ENCODE measurements at places on chromosomes 1 and 21.

GRCh38 chr1:10617318-10617717 lies 142.6 kb downstream of the PEX14 start:
- DNase-seq = no peak

DNA sequence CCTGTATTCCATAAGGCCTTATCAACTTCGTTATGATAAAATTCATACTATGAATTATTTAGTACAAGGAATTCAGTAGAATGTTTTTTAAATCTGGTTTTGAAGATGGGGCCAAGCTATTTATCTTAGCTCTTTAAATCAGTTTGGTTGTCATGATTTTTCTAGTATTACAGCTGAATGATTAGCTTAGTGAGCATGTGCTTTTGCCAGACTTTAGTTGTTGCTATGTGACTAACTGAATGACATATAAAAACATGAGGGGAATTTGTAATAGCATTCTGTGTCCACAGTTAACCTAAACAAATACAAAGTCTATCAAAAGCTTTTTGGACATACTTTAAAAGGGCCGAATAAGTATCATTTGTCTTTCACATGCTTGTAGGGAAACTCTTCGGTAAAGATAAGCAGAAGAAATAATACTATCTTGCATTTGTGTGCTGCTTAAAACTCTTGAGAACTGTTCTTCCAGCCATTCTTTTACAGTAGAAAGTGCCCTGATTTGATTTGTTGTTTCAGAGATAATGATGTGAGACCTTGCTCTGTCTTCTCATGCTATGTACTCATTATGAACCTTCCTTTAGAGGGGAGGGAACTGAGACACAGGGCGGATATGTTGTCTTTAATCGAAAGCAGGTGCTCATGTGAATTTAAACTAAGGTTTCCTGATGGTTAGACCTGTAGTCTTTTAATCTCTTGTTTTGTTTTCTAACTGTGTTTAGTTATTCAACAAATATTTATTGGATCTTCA lies 18.8 kb downstream of the NEK7 start:
- no peak for DNase-seq

GRCh38 chr1:9018333-9018732 lies 7.9 kb downstream of the SLC2A7 start:
- DNase-seq = no peak

GRCh38 chr1:5688081-5689077 lies 303.8 kb downstream of the NPHP4 start:
- DNase-seq = no peak

- no peak for DNase-seq
Measured at GRCh38 chr1:232657426-232658005, 27.6 kb upstream of the SIPA1L2 start.

DNA sequence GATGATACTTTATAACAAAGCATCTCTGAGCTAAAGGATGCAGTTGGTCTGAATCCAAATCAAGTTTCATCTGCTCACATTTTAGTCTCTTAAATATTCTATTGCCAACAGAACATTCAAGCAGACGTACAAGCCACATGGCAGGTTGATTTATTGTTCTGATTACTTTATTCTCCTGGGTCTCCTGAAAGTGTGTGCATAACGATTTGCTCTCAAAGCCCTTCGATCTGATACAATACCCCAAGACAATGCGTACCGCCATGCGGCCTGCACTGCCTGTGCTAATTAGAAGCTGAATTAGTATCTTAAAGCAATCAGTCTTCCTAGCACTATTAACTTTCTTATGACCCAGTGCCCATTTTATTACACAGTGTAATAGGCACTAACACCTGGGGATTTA lies 56.9 kb downstream of the FHAD1 start:
- DNase-seq = no peak

DNA sequence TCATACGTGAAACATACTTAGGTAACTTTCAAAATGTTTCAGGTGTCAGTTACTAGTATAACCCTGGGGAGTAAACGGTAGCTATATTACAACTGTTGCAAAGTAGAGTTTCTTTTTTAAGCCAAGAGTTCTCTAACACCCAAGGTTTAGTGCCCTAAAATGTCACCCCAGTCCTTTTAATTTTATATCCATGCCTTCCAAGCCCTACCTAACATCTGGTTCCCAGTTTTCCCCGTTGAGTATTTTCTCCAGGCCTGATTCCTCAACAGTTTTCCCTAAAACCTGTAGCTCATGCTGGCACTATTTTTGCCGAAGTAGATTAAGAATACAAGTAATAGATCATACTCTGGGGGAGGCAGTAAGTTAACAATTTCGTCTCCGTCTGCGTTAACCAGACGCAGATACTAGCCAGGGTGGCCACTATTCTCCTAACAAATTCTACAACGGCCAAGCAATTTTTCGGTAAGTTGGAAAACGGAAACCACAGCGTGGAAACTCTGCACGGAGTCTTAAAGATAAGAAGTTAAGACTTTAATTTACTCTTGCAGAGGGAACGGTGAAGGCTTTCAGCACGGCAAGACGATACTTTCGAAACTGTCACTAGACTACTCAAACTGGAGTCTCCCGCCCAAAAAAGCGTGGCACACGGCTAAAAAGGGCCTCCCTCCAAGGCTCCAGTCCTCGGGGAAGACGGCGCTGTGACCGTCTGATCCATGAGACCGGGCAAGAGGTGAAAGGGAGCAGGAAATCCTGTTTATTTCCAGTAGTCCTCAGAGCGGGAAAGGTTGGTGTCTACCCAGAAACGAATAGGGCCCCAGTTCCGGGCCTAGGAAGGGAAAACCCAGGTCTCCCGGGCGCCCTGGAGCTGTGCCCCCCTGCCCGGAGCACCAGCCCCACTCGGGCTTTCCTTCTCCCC lies 945 bp downstream of the SRSF4 start:
- DNase-seq = peak; percentile 69

- no peak for DNase-seq
Measured at GRCh38 chr1:165647517-165647916, 16.5 kb downstream of the MGST3 start.

DNA sequence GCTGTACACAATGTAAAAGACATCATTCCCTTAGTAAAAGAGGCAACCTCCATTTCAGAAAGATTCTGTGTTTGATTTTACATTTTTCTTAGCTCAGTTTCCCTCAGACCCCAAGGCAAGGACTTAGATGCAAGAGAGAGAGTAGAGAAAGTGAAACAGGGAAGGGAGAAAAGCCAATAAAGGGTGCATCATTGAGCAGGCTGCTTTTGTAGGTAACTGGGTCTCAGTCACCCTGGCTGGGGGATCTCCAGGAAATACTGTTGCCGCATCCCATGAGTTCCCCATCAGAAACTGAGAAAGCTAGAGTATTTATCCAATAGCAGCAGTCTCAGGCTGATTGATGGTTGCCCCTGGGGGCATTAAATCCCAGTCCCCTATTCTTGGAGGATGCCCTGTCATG lies 23.1 kb upstream of the DNAH14 start:
- no peak for DNase-seq

DNA sequence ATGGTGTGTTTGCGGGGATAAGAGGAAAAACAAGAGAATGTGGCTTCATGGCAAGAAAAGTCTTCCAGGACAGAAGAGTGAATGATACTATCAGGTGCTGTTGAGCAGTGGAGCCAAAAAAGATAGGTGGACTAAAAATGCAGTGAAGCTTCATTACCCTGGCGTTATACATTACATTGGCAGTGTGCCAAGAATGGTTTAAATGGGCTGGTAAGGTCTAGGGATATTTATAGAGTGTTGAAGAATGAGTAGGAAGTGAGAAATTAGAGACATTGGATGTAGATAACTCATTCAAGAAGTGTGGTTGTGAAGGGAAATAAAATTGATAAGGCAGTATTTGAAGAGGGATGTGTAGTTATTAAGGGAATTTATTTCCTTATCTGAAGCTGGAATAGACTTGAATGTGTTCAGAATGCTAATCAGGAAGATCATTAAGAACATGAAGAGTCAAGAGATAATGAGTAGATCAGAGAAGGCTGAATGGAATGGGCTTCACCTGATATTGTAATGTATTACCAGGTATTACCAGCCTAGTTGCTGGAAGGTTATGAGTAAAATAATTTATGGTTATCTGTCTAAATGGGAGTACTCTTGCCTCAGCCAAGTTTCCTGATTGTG lies 72.7 kb downstream of the MAST2 start:
- DNase-seq = peak; percentile 46

DNA sequence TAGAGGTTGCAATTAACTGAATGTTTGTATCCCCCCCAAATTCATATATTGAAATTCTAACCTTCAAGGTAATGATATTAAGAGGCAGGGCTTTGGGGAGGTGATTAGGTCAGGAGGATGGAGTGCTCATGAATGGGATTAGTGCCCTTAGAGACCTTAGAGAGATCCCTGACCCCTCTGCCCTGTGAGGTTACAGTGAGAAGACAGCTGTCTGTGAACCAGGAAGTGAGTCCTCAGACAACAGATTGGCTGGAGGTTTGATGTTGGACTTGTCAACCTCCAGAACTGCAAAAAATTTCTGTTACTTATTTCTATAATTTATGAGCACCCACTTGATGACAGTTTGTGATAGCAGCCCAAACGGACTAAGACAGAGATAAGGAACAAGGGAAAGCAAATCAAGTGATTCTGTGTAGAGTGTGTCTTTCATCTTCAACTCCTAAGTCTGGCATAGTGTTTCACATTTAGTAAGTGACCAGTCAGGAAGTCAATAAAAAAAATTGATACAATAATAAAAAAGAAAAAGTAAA lies 30.0 kb upstream of the RWDD3 start:
- DNase-seq = peak; percentile 23

GRCh38 chr1:171963762-171964161 lies 122.5 kb downstream of the DNM3 start:
- no peak for DNase-seq

- DNase-seq = no peak
Measured at GRCh38 chr1:72433591-72433990, 151.3 kb upstream of the NEGR1 start.

DNA sequence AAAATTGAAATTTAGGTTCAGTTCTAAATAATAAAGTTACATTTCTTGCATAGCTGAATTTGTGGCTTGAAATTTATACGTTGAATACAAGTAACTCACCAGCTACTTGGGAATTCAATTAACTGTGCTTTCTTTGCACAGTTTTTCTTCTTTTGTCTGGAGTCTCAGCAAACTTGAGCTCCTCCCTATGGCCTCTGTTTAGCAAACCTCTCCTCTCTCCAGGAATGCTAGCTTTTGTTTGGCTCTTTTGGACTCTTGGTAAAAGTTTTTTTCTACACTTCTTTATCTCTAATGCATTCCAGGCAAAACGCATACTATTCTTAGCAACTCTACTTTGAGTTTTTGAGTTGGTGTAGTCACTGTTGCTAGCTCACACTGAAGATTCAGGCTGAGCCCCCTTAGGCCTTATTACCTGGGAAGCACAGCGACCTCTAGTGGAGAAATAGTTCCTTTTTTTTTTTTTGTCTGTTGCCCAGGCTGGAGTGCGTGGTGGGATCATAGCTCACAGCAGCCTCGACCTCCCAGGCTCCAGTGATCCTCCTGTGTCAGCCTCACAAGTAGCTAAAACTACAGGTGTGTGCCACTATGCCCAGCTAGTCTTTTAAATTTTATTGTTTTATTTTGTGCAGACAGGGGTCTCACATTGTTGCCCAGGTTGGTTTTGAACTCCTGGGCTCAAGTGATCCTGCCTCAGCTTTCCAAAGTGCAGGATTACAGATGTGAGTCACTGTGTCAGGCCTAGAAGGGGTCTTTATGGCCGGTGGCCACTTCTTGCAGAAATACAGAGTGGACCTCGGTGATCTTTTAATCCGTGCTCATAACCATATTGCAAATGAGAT lies 61.7 kb downstream of the CASQ2 start:
- DNase-seq = peak; percentile 83

DNA sequence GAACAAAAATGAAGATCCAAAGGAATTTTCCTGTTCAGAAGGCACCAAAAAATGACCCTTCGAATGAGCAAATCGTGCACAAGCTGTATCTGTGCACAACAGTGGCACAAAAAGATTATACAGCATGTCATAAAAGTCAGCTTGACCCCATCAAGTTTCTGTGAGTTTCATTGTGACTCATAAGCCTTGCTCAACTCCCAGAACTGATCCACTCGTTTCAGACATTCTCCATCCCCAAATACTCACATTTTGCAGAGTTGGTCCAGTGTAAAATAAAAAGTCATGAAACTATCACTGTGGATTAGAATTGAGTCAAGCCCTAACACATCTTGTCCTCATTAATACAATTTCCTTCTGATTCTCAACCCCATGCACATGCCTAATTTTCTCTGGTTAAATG lies 174.7 kb upstream of the PKN2 start:
- DNase-seq = no peak

GRCh38 chr1:207954104-207954503 lies 43.2 kb upstream of the CD34 start:
- DNase-seq = peak; percentile 25

- peak; percentile 74 for DNase-seq
Measured at GRCh38 chr1:21669258-21670058, at the start of gene RAP1GAP. Gene RAP1GAP (minus strand): TSS chr1:21669357. CDS start chr1:21620032, 49,325 bp downstream.

DNA sequence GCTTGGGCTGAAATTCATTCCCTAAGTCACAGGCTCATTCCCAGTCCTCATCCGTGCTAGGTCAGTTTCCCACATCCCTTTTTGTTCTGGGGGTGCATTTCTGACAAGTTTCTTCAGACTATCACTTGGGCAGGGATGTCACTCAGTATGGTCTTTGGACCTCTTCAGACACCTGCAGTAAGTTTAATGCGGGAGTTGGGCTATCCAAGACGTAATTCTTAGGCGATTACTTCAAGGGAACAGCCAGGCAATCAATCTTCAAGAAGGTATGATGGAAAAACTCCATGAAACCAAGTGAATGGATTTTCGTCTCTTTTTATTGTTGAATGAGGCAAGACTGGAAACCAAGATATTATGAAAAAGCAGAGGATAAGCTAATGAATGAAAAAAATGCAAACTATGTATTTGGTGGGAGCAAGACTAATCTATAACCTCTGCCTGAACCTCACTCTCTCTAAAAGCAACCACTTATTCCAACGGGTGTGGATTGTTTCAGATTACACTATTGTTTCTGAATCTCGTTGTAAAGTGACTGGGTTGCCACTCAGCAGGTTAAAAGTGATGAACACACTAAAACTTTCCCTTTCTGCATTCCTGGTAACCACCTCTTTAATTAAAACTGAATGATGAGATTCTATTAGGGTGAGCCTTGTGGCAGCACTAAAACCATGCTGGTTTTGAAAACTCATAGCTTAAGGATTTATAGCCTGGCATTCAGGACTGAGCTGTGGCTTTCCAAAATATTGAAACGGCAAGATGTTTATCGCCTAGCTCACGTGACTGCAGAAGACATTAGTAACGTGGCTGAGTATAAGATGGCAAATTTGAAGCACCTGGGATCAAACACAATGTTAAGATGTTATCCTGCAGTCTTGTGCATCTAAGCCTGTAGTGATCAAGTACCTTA lies 1.1 kb downstream of the RASAL2 start:
- no peak for DNase-seq

GRCh38 chr1:64933296-64934070 lies 32.9 kb downstream of the JAK1 start:
- DNase-seq = peak; percentile 70

DNA sequence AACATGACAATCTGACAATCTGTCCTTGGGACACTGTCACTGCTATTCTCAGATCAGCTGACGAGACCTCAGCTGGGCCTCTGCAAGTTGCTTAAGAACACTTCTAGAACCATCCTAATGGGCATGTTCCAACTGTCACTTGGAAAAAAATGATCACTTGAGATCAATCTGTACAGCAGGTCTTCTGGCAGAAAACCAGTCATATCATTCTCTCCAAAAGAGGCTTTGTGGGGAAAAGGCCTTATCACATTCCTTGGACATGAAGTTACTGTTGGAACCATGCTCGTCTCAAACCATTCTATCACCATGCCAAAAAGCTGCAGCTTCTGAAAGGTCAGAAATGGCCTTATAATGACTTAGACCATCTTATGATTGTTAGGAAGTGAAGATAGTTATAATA lies 744.2 kb downstream of the USP25 start:
- DNase-seq = peak; percentile 1

Data from hematopoietic multipotent progenitor cell treated with erythropoietin and hydrocortisone succinate and interleukin-3 and kit ligand, for 4 days (in vitro differentiated cells).